Gastroesophageal sphincter (tissue), 4 donors: ENCODE measurements at places on chromosomes 16 and 17. TPM values are rescaled to one million over a fixed set of nuclear protein-coding genes. Genes with fewer than 3 reads are reported as not detected.

GGT6 gene
- 5.9 TPM for total RNA-seq

TBC1D3K gene
- total RNA-seq = not detected

HOXB5 gene
- 1.4 TPM for total RNA-seq

ZACN gene
- not detected for total RNA-seq

FOXF1 gene
- total RNA-seq = 60.6 TPM

TP53 gene
- 16.3 TPM for total RNA-seq

DNA sequence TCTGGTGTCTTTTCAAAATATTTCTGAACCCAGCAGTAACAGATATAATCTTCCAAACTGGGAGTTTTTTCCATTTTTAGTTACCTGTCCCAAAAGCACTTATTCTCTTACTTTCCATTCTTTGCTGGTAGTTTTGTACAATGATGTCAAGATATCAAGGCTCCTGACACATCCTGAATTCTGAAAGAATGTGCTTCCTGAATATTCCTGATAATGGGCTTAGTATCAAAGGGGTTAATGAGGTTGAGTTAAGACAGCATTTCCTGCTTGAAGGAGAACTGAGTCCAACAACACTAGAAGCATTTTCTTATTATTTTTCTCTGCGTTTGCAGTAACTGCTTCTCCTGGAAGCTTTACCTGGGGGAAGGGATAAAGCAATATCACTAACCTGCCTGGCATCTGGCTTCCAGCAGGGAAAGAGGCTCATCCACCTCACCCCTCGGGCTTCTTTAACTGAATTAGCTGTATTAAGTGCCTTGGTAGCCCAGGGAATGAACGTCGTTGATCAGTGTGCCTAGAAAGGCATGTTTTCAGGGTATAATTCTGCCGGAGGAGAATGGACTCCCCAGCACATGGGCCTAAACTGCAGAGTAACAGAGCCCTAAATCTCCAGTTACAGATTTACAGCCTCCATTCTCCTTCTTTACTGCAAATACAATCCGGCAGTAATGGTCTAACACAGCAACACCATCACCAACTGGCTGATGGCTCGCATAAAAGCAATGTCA, 134.4 kb downstream of the SNX11 start:
- ATAC-seq = no peak

GRCh38 chr16:89442990-89443726, 47.2 kb downstream of the ANKRD11 start:
- peak; percentile 75 for ATAC-seq

DNA sequence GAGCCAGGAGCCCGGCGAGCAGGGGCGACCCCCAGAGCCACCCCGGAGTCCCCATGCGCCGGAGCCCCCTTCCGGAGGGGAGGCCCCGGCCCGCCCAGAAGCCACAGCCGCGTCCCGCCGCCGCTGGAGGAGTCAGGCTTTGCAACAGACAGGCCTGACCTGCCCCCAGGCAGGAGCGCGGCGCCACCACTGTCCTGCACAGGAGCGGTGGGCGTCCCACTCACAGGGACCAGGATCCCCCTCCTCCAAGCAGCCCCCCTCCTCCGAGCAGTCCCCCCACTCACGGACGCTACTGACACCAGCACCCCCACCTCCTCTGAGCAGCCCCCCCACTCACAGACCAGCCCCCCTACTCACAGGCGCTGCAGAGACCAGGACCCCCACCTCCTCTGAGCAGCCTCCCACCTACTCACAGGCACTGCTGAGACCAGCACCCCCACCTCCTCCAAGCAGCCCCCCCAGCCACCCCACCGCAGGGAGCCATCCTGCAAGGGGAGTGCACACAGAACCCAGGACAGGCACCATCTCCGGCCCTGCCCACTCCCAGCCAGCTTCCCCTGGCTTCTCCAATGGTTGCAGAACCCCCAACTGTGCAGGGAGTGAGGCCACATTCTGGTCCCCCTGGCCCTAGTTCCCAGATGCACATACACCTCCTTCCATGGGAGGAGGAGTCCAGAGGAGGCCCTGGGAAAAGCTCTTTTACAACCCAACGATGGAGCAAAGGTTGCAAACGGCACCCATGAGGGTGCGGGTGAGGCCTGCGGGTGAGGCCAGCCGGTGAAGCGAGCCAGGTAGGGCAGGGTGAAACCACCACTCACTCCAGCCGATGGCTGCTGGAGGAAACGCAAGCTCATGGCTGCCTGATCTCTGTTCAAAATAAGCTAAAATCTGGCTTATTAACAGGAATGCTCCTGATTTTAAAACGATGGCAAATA, 69.9 kb downstream of the ABR start:
- peak; percentile 9 for ATAC-seq

GRCh38 chr17:33674685-33675084, 381.6 kb upstream of the ASIC2 start:
- peak; percentile 78 for ATAC-seq

DNA sequence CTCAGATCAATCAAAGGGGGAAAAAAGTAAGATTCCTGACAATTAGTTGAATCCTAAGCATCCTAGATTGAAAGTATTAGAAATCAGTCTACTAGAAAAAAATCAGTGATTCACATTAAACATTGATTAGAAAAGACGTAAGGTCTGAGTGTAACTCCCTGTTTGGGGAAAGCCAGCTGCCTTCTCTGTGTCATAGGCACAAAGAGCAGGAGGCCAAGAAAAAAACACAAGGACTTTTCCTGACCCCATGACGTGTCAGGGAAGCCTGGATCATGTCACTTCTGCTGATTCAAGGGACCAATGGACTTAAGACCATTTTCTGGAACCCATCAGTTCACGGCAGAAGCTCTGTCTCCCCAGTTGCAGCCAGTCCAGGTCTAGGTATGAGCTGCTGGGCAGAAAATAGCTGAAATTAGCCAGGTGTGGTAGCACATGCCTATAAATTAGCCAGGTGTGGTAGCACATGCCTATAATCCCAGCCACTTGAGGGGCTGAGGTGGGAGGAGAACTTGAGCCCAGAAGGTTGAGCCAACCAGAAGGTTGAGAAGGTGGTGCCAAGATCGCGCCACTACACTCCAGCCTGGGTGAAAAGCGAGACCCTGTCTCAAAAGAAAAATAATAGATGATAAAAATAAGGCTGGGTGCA, 35.9 kb downstream of the RANBP10 start:
- ATAC-seq = no peak

DNA sequence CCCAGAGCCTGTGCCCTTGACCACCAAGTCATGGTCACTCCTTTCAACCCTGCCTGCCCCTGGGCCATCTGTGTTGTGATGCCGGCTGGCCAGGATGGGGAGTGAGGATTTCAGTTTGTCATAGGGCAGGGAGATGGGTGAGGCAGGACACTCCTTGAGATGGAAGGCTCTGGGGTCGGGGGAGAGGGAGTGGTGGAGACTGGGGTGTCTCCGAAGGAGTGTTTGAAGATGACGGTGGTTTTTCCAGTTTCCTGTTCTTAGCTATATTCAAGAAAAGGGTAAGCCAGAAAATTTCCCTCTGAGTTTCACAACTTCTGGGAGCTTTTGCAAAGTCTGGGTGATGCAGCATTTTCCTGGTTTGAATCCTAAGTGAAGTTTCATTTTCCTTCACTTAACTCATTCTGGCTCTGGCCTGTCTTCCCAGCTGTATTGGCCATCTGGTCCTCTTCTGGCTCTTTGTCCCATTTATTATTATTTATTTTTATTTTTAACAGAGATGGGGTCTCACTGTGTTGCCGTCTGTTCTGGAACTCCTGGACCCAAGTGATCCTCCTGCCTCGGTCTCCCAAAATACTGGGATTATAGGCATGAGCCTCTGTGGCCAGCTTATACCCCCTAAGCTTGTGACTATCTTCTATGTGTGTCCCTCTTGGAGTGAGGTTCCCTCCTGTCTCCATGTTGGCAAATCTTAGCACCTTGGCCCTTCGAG, 27.7 kb downstream of the ABCC1 start:
- ATAC-seq = peak; percentile 78

GRCh38 chr17:13750816-13751793, 149.4 kb upstream of the HS3ST3A1 start:
- no peak for ATAC-seq

DNA sequence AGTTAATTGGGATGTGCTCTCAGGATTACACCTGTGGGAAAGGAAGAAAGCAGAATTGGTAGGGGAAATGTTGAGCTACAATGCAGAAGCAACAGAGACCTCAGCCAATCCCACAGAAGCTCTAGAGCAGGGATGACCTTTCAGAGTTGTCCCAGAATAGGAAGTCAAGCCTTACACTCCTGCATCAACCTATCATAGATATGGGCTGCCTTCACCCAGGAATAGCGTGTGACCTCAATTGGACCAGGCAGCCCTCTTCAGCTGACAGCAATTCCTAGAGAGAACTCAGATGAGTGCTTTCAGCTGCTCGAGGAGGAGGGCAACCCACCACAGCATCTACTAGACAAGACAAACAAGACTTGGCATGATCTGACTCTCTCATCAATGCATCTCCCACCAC, 189.7 kb downstream of the TMEM132E start:
- ATAC-seq = no peak

GRCh38 chr16:24778671-24779070, 49.2 kb downstream of the TNRC6A start:
- ATAC-seq = no peak

DNA sequence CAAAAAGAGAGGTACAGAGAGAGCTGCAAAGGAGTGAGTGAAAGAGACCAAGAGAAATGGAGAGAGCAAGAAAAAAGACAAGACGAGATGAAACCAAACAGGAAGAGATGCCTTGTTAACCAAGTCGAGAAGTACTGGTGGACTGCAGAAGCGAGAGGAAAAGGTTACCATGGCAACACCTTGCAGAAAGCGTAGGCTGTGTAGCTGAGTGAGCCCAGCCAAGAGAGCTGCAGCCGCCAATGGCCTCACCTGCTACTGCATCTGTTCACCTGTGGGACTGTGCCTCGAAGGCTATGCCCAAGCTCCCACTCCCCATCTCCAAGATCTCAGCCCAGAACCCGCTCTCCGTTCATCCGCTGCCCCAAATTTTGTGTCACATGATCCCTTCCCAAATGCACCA, 161.3 kb downstream of the SLC39A11 start:
- ATAC-seq = no peak
